Fibroblast of skin of scalp (primary cell): ENCODE measurements at places on chromosomes 3 and 15.

GRCh38 chr3:137105277-137105977 lies 147.6 kb downstream of the IL20RB start:
- peak; percentile 65 for DNase-seq

- no peak for DNase-seq
Observed at GRCh38 chr3:158785972-158786371, 15.9 kb upstream of the MFSD1 start.

DNA sequence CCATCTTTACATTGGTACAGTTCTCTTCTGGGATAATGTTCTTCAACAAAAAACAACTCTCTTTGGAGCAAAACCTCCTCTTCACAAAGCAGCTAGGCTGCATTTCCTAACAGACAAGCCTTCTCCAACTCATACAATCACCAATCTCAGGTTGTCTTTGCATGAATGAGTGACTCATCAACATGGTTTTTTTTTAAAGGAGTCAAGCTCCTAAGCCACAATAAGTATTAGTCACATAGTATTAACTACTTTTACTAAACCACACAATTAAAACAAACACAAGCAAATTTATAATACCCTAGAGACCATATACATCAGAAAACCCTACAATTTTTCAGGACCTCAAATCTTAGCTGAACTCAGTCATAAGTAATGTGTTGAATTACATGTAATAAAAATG lies 137.4 kb downstream of the TBC1D5 start:
- DNase-seq = peak; percentile 67

- no peak for DNase-seq
Observed at GRCh38 chr3:169667166-169668071, 3.9 kb upstream of the MECOM start.

GRCh38 chr3:122314228-122314876 lies 10.7 kb upstream of the CSTA start:
- no peak for DNase-seq

- DNase-seq = no peak
Observed at GRCh38 chr15:89170364-89170763, 51.0 kb downstream of the RLBP1 start.

DNA sequence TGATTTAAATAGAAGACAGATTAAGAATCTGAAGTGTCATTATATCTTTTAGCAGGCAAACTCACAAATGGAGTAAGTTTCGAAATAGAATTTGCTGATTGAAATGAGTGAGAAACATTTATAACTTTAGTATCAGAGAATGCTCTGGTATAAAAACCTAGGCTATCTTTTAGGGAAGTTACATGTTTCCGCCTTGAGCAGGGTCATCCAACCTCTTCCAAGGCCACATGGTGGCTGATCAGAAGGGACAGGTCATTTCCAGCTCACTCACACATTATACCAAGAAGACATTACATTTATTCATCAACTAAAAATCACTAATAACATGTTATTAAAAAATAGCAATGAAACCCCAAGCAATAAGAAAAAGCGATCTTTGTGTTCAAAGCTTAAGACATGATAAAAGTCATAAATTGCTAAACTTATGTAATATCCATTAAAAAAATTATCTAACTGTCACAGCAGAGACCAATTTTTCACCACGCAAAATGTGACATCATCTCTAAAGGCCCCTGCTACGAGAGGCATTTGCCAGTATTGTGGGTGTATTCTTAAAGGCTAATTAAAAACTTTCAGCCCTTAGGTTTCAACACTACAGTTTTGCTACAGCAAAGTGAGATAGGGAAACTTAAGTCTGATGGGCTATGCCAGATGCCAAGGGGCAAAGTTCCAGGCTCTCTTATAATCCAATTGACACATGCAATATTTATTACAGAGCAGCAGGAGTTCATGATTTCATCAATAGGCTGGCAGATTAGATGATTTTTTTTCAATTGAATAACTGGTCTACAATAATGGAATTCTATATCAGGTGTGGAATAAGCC lies 240.4 kb upstream of the TBL1XR1 start:
- DNase-seq = no peak

GRCh38 chr3:69400683-69401082 lies 14.8 kb upstream of the FRMD4B start:
- DNase-seq = no peak

GRCh38 chr3:57876632-57877031 lies 120.5 kb downstream of the SLMAP start:
- no peak for DNase-seq

- DNase-seq = no peak
Observed at GRCh38 chr3:80601479-80601878, 833.7 kb upstream of the ROBO1 start.
